ENCODE measurements at places on chromosomes 13 and 19. TPM values are rescaled to one million over a fixed set of nuclear protein-coding genes. Genes with fewer than 3 reads are reported as not detected.

ZNF440 gene
- 6.4 TPM for total RNA-seq

RGL3 gene
- total RNA-seq = not detected

SBK2 gene
- total RNA-seq = not detected

SUPT5H gene
- total RNA-seq = 329 TPM

ERICH4 gene
- total RNA-seq = not detected

POU4F1 gene
- total RNA-seq = 0.08 TPM

ZNF256 gene
- total RNA-seq = 21.0 TPM

NLRP5 gene
- total RNA-seq = not detected

KIR3DL2 gene
- total RNA-seq = 1.00 TPM

- no peak for DNase-seq
These were observed 233.7 kb upstream of the SOX21 start for GRCh38 chr13:94946039-94946438.

- DNase-seq = no peak
These were observed 136.8 kb downstream of the TBC1D4 start for GRCh38 chr13:75345193-75345592.

- no peak for DNase-seq
These were observed 1023.5 kb downstream of the PCDH17 start for GRCh38 chr13:58655086-58655485.

GRCh38 chr13:77919246-77919920, 752 bp upstream of the EDNRB start:
- DNase-seq = peak; percentile 1

DNA sequence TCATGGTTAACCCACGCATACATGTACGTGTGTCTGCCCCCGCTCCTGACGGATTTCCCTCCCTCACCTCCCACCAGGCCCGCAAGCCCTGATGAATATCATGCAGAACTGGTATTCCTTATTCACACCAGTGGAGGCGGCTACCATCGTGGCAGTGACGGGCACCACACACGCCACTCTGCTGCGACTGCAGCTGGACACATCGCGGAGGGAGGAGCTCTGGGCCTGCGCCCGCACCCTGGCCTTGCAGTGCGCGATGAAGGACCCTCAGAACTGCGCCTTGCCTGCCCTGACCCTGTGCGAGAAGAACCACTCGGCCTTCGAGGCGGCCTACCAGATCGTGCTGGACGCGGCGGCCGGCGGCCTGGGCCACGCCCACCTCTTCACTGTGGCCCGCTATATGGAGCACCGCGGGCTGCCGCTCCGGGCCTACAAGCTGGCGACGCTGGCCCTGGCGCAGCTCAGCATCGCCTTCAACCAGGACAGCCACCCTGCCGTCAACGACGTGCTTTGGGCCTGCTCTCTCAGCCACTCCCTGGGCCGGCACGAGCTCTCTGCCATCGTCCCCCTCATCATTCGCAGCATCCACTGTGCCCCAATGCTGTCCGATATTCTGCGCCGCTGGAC, 35.0 kb downstream of the ZSWIM4 start:
- DNase-seq = no peak

GRCh38 chr13:71513411-71514033, 353.5 kb downstream of the DACH1 start:
- DNase-seq = no peak

DNA sequence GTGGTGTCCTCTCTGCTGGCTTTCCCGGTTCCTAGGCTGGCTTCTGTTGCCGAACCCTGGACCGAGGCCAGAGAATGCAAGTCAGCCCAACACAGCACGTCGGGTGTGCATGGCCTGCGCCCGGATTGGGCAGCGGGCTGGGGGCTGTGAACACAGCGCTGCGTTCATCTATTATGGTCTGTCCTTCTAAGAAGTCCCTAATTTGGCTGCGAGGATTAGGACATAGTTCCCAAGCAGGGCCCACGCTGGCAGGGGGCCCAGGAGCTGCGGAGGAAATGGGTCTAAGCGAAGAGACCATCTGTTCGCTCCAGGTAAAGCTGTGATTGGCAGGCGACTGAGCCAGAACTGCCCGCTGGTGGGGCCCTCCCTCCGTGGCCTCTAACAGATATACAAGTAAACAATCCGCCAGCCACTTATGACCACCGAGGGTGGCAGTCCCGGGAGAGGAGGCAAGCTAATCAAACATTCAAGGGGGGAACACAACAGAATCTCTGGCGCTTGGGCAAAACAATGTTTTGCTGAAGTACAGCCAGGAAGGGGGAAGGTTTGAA, 6.0 kb downstream of the SYCE2 start:
- DNase-seq = no peak

- no peak for DNase-seq
These were observed 11.6 kb downstream of the ATP4B start for GRCh38 chr13:113646376-113646775.

DNA sequence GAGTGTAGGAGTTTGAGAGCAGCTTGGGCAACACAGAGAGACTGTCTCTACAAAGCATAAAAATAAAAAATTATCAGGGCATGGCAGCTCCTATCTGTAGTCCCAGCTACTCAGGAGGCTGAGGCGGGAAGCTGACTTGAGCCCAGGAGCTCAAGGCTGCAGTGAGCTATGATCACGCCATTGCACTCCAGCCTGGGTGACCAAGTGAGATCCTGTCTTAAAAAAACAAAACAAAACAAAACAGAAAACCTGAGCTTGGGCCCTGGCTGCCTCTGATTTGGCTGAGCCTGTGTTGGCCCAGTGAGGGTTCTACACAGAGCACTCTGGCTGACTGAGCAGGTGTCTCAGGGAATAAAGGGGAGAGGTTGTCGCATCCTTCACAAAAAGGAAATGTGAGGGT, 8.0 kb downstream of the SLC7A9 start:
- DNase-seq = no peak

DNA sequence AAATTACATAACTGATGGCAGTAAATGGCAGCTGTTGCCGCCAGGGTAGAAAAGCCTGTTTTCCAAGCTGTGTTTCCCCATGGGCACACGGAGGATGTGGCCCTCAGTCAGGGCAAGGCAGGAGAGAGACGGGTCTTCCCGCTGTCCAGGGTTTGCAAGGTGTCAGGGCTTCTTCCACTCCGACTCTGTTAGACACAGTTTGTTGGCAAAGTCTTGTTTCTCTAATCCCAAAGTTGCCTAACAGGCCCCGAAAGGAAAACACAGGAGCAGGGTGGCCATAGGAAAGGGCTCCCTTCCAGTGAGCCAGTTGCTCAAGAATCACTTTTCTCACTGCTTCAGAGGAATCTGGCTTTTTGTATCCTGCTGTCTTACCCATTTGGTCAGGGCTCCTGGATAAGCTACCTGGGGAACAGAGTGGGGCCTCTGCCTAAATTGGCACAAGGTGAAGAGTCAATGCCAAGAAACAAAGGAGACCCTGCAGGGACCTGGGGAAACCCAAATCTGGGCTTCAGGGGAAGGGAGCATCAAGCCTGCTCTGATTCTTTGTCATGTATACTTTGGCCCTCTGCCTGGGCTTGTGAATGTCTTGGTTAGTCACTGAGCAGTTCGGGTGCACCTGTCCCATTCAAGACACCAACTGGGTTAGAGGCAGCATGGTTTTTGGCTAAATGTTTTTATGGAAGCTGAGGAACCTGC, 29.0 kb upstream of the CXCL17 start:
- DNase-seq = no peak

- no peak for DNase-seq
These were observed 17.5 kb downstream of the POLR1D start for GRCh38 chr13:27639186-27639585.

GRCh38 chr13:29909975-29910674, 59.7 kb upstream of the UBL3 start:
- DNase-seq = no peak

- no peak for DNase-seq
These were observed 11.5 kb downstream of the PTPRS start for GRCh38 chr19:5329141-5329540.

DNA sequence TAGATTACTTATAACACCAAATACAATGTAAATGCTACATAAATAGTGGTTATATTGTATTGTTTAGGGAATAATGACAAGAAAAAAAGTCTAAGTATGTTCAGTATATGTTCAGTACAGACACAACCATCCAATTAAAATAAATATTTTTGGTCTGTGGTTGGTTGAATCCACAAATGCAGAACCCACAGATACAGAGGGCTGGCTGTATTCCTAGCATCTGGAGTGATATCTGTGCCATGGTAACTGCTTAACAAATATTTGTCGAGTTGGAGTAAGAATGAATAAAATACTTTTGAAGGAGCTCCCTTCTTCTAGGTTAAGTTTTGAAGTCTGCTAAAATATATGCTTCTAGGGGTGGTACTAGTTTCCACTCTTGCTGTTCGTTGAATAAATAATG, 241.0 kb downstream of the KLF5 start:
- DNase-seq = no peak

- peak; percentile 68 for DNase-seq
These were observed 4.8 kb downstream of the ISYNA1 start for GRCh38 chr19:18433015-18433691.

DNA sequence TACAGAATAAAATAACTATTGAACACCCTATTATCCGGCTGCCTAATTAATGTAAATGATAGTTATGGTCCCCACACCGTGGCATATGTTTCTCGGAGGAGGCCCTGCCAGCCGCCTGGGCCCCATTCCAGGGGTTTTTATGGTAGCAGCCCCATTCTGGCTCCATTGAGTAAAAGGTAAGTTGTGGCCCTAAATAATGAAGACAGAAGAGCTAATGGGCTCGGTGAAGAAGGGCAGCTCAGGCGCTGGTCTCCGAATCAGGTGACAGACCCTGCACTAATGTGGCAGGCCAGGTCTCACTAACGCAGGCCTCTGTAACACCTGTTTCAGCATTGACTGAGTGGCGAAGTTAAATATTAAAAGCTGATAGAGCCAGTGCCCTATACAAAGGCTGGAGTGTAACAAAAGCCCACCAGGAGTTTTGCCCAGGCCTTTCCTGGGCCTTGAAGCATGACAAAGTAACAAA, 19.1 kb downstream of the POP4 start:
- no peak for DNase-seq

- DNase-seq = no peak
These were observed 8.7 kb downstream of the PRR12 start for GRCh38 chr19:49599378-49600295.

- no peak for DNase-seq
These were observed 74.2 kb upstream of the RFC3 start for GRCh38 chr13:33743438-33744368.

- no peak for DNase-seq
These were observed 44.7 kb downstream of the STK24 start for GRCh38 chr13:98532254-98532653.

DNA sequence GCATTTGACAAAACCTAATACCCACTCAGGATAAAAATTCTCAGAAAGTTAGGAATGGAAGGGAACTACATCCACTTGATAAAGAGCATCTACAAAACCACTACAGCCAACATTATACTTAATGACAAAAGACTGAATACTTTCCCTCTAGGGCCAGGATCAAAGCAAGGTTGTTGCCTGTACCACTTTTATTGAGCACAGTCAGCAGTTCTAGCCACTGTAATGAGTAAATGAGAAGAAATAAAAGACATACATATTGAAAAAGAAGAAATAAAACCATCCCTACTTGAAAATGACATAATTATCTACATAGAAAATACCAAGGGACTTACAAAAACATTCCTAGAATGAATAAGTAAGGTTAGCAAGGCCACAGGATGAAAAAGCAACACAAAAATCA, 194.8 kb upstream of the ZNF507 start:
- DNase-seq = no peak

DNA sequence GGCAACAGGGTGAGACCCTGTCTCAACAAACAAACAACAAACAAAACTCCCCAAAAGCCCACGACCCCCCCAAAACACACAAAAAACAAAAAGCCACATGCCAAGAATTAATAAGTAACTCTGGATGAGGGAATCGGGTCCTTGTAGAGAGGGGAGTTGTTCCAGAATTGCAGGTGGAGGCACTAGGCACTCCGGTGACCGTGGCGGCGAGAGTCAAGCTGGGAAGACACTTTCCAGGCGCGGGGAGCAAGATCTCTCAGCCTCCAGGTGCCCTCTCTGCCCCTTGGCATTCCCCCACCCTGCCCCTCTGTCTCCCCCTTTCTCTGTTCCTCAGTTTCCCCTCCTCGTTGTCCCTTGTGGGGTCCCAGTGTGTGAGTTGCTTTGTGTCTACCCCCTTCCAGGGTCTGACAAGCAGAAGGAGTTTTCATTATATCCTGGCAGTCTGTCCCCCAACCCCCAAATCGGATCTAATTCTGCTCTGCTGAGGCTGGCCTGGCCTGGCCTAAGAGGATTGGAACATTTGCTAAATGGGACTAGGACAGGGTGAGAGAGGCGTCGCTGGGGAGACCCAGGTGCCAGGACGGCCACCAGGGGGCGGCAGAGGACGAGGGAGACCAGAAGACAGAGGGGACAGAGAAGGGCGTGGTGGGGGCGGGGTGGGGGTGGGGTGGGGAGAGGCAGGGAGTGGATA, 8.3 kb upstream of the CRX start:
- DNase-seq = peak; percentile 70

DNA sequence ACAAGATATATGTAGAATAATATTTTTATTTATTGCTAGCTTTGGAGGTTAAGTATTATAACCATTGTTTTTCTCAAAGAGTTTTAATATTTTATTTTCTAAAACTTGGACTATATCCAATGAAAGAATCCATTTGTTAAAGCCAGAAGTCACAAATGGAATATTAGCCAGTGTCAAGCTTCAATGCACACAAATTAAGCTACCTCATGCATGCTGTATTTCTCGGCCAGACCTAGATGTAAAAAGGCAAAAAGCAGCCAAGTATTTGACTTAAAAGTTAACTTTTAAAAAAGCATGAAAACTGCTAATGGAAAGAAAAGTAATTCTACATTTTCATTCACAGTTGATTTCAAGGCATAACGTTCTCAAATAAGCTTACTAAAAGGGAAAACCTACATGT, 160.0 kb upstream of the ATXN8OS start:
- DNase-seq = no peak

DNA sequence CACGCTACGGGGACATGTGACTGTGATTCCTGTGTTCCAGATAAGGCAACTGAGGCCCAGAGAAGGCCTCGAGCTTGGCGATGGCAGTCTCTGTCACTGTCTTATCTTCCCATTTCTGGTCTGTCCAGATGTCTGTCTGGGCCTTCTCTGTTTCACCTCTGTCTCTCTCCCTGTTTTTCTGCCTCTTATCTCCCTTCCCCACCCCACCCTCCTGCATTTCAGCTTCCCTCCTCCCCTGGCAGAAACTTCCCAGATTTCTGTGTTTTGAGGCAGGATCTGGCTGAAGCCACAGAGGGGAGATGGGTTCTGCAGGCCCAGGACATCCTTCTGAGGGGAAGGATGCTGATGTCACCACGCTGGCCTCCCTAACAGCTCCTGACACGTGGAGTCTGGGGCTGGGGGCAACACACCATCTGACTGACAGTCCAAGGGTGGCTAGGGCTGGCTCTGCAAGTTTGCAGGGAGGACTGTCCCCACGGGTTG, 14.4 kb downstream of the PAK4 start:
- DNase-seq = no peak

Data from CD8-positive, alpha-beta T cell (primary cell).